ENCODE measurements at places on chromosomes 1 and 21.

- DNase-seq = no peak
These were observed 26.1 kb upstream of the MAN1A2 start for GRCh38 chr1:117341123-117341522.

- no peak for DNase-seq
These were observed 151.3 kb downstream of the BACH1 start for GRCh38 chr21:29450058-29450457.

DNA sequence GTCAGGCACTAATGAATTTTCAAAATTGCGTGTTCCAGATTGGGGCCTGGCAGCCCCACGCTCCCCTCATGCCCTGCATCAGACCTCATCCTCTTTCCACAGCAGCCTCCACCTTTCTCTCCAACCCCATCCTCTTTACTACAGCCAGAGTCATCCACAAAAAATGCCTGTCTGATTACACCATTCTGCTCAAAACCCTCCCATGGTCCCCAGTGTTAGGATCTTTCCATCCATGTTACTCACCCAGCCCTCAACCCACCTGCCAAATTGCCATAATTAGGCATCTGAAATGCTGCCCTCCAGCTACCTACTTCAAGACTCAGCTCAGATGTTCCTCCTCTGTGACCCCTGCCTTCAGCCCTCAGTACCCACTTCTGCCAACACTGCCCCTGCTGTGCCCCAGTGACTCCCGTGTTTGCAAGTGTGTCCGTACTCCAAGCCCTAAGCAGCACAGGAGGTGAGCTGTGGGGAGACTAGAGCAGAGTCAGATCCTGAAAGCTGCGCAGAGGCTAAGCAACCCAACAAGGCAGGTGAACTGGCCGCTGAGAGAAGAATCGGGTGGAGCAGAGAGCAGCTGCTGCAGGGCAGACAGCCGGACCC, 715 bp upstream of the ARTN start:
- no peak for DNase-seq

DNA sequence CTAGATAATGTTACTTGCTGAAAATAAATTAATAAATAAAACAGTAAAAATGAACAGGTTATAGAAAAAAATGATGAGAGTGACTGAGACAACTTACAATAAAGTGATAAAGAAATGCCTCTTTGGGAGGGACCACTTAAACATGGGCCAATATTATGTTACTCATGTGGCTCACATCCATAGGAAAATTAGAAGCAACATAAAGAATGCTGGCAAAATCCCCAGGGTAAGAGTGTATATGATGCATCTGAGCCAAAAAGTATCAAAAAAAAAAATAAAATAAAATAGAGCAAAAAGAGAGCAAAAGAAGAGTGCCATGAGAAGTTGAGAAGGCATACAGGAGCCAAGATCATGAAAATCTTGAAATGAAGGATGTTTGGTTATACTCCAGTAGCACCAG, 818.0 kb downstream of the LTN1 start:
- no peak for DNase-seq

- no peak for DNase-seq
These were observed 1.8 kb upstream of the WLS start for GRCh38 chr1:68234094-68234493.

DNA sequence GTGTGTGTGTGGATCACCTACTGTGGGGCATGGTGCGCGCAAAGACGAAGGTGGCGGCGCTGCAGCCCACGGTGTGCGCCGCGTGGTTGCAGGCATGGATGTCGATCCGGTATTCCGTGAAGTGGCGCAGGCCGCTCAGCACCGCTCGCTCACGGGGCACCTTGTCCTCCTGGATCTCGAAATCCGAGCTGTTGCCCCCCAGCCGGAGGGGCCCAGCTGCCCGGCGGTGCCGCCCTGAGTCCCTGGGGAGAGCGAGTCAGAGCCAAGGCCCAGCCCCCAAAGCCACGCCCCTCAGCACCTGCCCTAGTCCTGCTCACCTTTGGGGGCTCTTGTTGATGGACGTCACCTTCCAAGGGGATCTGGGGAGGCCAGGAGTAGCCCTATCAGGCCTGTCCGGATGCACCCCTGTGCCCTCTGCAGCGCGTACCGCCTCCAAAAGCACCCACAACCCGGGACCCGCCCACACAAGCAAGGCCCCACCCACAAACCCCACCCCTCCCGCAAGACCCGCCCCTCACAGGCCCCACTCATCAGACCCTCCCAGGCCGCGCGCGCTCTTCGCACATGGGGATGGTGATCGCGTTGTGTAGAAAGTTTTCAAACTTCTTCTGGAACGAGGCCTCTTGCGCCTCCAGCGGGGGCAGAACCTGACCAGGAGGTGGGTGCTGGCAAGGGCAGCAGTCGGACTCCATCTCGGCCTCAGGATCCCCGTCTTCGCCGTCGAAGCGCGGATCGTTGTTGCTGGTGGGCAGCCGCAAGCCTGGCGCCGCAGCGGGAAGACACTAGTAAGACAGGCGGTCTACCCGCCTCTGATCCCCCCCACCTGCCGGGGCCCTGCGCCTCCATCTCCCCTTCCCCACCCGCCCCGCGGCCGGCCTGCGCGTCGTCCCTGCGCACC, 13.6 kb downstream of the INSRR start:
- no peak for DNase-seq

- no peak for DNase-seq
These were observed 199.4 kb upstream of the EDN2 start for GRCh38 chr1:41683681-41684500.

GRCh38 chr1:143736562-143736961, 235.2 kb downstream of the FAM72C start:
- DNase-seq = no peak

- no peak for DNase-seq
These were observed 55.9 kb upstream of the BTG3 start for GRCh38 chr21:17668479-17669140.

- no peak for DNase-seq
These were observed 134.2 kb downstream of the LMO4 start for GRCh38 chr1:87462894-87463293.

- no peak for DNase-seq
These were observed 11.2 kb upstream of the OR6K3 start for GRCh38 chr1:158731707-158732106.

DNA sequence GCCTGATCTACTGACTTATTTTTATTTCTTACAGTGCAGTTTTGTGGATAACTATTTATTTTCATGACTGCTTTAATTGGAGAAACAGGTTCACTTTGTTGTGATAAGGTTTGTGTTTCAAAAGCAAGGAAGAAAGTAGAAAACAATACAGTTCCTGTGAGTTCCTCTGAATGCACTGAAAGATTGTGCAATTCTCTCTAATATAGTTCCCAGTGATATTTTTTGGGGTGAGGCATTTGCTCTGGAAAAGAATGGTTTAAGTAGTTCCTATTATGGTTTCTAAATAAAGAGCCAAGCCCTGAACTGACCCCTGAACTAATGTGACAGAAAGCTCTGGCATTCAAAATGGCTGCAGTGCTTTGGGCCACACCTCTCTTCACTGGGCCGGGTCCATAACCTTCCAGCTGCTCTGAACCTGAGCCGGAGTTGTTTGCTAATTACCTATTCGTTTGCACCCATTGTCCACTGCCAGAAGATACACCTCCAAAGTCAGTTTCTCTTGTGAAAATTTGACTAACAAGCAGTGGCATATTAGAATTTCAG, 56.6 kb upstream of the VTCN1 start:
- no peak for DNase-seq

DNA sequence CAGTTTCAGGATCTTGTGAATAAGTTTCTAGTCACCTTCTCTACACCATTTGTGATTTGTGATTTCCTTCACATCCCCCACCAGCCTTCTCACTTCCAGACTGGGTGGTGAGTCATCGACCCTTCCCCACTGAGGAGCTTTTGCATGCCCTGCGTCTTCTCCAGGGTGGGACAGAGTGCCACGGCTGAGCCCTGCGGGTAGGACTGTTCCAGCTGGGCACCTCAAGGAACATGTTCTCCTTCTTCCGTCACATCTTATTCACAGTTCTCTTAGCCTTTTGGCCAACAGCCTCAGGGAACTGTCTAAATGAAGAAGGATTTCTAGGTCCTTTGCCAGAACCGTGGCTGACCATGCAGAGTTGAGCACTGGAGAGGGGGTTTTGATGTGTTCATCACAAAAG, 116.5 kb downstream of the TMEM53 start:
- DNase-seq = no peak

DNA sequence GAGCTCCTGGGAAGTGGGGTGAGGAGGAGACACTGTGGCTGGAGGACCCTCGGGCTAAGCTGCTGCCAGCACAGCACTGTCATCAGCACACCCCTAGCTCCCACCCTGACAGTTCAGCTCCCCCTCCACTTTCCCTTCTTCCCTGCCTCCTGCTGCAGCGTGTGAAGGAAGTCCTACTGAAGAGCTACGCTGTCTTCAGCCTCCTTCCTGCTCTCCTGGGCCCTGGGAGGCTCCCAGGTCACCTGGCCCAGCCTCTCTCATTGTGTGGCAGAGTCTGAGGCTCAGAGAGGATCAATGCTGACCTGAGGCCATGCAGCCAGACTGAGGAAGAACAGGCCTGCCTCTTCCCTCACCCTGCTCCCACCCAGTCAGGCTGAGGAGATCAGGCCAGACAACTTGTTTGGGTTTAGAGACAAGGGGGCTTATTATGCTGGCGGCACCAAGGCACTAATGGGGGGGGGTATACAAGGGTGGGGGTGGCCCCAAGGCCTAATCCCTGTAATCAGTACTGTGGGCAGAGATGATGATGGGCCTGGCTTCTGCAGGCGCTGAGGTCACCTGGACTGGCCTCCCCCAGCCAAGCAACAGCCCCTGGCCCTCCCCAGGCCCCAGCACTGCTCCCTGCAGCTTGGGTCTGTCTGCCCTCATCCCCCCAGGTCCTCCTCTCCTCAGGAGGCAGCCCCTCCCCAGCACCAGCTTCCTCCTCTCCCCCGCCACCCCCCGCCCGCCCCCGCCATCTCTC, 9.1 kb downstream of the NES start:
- DNase-seq = no peak

DNA sequence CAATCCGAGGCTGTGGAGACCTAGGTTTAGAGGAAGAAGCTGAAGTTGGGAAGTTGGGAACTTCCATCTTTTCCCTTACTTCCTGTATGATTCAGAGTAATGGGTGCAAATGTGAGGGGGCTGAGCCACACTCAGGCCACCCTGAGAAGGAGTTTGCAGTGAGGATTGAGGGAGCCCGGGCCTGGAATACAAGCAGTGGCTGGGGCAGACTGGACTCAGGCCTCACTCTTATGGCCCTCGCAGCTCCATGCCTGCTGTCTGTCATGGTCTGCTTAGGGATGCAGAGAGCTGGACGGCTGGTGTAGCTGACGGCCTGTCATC, 73.7 kb upstream of the RAB4A start:
- DNase-seq = no peak

- DNase-seq = no peak
These were observed 1.3 kb upstream of the TXNIP start for GRCh38 chr1:145997718-145998023.

DNA sequence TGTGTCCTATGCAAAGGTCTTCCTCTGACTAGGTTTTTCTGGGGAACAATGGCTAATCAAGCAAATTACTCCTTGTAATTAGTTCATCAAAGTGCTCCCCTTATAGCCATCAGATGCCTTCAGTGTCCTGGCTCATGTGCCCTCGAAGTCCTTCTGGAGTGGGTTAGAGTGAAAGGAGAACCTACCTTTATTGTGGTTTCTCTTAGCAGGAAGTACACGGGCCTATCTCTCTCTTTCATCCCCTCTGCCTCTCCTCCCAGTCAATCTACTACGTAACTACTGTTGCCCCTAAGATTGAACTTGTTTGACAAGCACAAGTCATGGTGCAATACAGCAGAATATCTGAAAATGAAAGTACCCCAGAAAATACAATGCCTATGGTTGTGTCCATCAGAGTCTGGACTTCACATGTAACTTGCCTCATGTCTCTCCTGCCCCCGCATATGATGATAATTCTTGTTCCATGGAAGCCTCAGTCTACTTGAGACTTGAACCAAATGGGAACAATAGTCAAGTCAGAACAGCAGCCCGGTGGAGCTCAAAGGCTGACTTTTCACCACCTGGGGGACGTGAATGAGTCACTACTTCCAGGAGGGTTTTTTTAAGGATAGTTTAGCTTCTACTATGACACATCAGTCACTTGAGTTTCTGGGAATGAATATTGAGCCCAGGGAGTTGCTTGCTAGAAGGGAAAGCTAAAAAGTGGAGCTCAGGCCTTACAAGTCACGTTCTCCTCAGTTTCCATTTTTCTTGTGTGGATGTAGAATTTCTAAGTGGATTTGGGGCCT, 243.6 kb downstream of the TNR start:
- no peak for DNase-seq

DNA sequence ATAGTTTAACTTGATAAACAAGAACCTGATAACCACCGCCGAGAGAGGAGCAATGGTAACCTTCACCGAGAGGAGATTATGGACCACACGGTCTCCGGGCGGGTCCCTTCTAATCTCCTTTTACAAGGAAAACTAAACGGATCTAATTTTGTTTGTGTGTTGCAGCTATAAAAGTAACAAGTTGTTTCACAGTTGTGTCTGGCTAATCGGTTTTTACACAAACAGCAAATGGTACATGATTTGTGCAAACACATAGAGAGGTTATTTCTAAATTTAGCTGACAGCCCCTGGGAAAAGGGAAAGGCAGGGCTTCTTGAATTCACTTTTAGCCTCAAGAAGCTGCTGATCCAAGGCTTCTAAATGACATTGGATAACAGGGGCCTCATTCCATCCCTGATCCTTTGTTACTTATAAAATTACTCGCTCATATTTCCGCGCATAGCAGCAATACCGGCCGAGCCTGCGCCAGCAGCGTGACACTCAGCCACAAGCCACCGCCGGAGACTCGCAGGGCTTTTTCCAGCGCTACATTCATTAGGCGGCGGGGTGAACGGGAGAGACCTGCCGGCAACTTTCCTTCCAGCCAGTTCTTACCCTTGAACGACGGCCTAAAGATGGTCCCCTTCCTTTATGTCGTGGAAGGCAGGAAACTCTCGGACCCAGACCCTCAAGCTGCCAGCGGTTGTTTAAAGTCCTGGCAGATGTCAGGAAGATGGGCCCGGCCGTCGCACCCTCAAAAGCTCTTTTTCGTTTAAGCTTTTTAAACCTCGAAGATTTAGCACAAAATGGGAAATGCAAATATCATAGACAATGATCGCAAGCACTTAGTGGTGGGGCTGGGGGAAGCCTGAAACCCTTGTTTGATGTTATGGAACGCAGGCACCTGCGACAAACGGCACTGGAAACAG, 4.4 kb downstream of the FOXD3 start:
- DNase-seq = no peak

- DNase-seq = no peak
These were observed 253.0 kb downstream of the FGGY start for GRCh38 chr1:59549903-59550302.

GRCh38 chr21:34129901-34130715, 56.7 kb downstream of the MRPS6 start:
- no peak for DNase-seq

DNA sequence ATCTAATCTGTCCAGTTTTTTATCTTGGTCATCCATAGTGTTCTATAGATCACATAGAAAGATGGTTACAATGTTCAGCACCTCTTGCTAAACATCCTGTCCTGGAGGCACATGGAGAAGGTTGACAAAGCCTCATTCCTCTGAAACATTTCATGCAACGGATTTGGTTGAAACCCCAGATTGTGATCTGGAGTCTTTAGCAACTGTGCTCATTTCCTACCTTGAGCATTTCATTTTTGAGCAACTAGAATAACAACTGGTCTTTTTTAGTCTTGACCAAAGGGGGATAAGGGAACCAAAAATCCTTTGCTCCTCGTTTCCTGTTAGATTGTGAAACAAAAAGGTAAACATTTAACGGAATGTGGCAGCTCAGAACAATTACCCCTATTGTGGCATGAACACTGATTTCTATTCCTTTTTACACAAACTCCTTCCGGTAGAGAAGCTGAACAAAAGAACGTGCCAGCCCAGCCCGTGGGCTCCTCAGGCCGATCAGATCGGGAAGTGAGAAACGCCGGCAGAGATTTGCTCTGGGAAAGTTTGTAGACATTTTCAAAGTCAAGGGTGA, 94.7 kb upstream of the ERRFI1 start:
- DNase-seq = no peak

GRCh38 chr21:43929217-43929971, 64.4 kb downstream of the AGPAT3 start:
- DNase-seq = no peak
